Left cardiac atrium (tissue), 4 donors: ENCODE measurements at places on chromosomes 1 and 21. TPM values are rescaled to one million over a fixed set of nuclear protein-coding genes. Genes with fewer than 3 reads are reported as not detected.

Gene ADAM30
- not detected for total RNA-seq

Gene PPM1J
- total RNA-seq, result 4.9 TPM

Gene NMNAT1
- total RNA-seq, result 19.1 TPM

DNA sequence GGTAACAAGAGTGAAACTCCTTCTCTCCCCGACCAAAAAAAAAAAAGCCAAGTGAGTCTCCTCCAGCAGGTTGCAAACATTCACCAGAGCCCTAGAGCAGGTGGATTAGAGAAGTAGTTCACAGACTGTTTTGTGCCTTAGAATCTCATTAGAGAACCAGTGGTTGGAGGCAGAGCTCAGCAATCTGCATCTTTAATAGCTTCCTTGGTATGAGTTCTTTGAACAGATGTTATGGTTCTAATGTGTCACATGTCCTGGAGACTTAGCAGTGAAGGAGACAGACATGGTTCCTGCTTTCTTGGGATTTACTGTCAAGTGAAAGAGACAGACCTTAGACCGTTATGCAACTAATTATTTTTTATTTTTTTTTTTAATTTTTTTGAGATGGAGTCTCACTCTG lies 26.8 kb downstream of the SESN2 start:
- DNase-seq, result no peak

- DNase-seq, result no peak
Observed at GRCh38 chr21:33451634-33452071, 28.1 kb downstream of the TMEM50B start.
